ENCODE measurements at places on chromosomes 16 and 17.
A peak's percentile ranks its signal among the peaks of the same experiment; 100 is the strongest.

DNA sequence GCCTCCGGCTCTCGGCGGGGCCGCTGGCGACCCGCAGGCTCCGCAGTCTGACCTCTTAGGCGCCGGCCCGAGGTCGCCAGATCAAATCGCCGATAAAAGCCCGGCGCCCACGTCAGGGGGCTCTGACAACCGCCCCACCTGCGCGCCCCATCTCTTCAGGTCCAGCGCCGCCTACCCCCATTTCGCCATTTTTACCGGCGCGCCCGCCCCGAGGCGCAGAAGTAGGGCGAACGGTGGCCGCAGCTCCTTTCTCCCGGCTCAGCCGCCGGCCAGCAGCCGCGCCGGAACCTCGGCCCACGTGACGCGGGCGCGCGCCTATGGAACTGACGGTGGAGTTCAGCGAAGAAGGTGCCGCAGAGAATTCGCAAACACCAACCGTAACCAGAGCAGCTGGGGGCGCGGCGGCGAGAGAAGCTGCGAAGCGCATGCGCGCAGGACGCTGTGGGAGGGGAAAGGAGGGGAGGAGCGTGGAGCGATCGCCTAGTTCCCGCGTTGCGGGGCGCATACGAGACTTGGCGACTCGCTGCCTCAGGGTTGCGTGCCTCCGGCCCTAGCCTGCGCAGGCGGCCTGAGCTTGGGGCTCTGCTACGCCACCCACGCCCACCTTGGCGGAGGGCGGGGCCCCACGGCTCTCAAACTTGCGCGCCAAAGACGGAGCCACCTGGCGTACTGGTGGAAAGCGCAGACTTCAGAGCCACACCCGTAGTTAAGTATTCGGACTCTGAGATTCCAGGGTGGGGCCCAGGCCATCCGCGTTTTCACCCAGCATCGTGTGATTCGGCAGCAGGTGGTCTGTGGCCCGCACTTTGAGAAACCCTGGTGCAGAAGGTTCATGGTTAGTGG is at the start of gene TRIM37:
TRIM37 (minus strand) TSS at position 418 of the 843 bp plus-strand sequence. CDS start 419 bp downstream, outside the sequence.
- DNase-seq, result peak; percentile 99

DNA sequence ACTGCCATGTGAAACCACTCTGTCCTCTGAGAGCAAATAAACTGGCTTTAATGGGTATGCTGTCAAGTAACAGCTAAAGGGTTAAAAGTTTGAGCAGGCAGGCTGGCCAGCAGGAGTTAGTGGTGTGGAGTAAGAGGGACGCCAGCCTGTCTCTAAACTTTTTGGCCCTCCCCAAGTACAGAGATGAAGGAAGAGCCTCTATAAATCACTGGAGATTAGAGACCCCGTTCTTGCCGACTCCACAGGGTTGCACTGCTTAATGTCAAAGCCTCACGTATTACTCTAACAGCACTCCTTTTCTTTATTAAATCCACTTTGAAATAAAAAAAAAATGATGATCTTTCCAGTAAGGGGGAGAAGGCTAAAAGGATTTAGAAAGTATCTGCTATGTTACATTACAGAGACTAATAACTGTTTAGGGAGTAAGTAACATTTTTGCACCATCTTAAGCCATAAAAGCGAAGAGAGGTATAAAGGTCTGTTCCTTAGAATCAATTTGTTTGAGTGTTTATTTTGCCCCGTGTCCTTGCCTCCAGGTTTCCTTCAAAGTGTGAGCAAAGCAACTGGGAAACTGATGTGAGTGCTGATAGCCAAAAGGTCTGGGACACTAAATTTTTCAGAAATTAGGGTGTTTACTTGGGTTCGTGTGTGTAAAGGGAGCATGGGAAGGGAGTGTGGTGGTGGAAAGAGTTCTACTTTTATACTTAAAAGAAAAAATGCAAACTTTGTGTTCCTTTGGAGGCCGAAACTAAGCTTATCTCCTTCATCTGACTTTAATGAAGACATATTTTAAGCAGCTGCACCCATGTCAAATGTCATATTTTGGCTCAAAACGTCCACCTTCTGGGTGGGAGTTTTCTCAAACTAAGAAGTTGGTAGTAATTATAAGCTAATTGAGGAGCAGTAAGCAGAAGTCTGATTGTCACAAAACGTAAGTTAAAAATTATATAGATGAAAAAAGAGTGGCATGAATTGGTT is 109.9 kb upstream of the TBX2 start:
- DNase-seq, result no peak

- DNase-seq, result no peak
These were observed 10.3 kb downstream of the CENPV start for GRCh38 chr17:16342979-16343378.

GRCh38 chr17:66420961-66421371 is 118.6 kb downstream of the PRKCA start:
- no peak for DNase-seq

DNA sequence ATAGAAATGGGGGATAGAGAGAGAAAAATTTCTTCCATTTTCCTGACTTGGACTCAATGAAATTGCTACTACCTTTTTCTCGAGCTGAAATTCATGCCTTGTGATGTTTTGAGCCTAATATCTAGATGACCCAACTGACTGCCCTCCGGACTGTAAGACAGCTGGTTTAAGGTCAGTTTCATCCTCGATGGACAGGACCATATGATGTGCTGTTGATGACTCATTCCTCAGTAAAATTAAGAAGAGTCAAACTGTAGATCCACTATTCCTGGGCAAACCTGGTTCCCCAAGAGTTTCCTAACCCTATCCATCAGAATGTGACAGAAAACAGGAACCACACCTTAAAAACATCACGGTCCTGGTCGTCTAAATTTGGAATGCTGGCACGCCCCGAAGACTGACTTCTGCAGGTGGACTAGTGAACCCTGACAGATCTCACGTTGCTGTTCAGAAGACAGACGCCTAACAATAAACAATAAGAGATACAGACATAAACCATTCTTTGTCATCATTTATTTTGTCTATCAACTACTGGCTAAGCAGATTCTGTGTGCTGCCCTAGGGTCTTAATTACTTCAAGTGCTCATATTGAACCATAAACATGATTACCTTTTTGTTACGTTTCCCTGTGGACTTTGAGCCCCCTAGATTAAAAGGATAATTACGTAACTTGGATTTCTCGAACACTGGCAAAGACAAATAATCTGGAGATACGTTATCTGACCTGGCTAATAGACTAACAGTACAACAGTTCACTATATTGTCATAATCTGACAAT is 45.1 kb upstream of the NOS2 start:
- DNase-seq, result no peak

GRCh38 chr16:27470567-27471431 is 68.8 kb downstream of the IL21R start:
- no peak for DNase-seq

DNA sequence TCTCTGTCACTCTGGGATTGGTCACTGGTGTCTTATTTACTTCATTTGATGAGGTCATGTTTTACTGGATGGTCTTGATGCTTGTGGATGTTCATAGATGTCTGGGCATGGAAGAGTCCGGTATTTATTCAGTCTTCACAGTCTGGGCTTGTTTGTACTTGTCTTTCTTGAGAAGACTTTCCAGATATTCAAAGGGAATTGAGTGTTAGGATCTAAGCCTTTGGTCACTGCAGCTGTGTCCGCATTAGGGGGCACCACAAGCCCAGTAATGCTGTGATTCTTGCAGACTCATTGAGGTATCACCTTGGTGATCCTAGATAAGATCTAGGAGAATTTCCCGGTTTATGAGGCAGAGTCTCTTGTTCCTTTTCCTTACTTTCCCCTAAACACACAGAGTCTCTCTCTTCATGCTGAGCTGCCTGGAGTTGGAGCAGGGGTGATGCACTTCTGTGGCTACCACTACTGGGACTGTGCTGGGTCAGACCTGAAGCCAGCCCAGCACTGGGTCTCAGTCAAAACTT is 214.7 kb downstream of the SPECC1 start:
- DNase-seq, result no peak

- DNase-seq, result no peak
These were observed 3.4 kb upstream of the ZNF423 start for GRCh38 chr16:49859125-49859811.

DNA sequence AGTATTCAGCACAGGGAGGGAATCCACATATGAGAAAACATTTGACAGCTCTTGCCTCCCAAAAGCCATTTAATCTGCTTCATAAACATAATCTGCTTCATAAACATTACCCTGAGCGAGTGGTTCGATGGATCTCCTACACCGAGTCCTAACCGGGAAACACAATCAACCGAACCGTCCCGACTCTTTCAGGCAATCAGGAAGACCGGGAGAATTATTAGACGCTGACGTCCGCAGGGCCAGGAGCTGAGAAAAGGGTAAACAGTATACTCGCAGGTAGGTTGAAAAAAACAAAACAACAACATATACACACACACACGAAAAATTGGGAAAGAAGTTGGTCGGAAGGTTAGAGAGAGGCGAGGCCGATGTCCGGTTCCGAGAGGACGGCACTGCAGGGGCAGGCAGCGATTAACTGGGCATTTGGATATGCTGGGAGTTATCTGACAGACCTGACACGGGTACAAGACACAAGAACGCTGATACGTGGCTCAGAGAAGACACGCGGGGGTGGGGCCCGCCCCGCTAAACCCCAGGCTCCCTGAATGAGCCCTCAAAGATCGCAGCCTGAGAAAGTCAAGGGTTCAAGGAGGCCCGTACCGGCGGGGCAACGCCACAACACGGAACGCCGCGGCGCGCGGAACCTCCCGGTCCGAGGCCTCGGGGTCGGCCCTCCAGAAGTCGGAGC is 585 bp downstream of the AP1G1 start:
- no peak for DNase-seq

GRCh38 chr17:41891135-41892020 is 26.2 kb upstream of the KLHL11 start:
- no peak for DNase-seq

DNA sequence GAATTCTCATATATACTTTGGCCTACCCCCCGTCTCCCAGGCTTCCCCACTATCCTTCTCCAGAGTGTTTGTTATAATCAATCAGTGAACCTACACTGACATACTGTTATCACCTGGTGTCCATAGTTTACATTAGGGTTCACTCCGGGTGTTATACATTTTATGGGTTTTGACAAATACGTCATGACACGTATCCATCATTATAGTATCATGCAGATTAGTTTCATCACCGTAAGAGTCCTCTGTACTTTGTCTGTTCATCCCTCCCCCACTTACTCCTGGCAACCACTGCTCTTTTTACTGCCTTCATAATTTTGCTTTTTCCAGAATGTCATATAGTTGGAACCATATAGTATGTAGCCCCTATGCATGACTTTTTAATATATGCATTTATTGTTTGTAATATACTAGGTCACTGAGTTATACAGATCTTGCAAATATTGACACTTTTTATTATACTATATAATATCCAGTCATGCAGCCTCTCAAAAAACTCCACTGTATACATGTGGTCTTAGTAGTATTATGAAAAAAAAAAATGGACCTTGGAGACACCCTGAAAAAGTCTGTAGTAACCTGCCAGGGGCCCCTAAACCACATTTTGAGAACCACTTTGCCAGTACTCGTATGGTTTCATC is 28.4 kb downstream of the PPM1D start:
- no peak for DNase-seq

GRCh38 chr16:54055191-54055590 is 231.4 kb downstream of the IRX3 start:
- DNase-seq, result no peak

DNA sequence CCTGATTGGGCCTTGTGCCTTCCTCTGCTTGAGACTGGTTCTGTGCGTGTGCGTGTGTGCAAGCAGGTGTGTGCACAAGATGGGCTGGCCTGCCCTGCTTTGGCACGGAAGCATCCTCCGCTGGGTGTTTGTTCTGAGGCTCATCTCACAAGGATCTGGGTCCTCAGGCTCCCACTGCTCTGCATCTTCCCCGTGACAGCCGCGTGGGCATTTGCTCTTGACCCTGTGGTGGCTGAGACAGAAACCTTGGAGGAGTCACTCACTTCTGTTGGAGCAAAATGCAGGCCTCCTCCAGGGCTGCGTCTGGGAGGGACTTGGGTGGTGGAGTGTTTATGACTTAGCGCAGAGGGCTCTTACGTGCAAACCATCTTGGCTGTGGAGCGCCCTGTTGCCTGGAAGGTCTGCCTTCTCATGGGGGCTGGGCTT is 119.2 kb downstream of the RPTOR start:
- DNase-seq, result peak; percentile 41

DNA sequence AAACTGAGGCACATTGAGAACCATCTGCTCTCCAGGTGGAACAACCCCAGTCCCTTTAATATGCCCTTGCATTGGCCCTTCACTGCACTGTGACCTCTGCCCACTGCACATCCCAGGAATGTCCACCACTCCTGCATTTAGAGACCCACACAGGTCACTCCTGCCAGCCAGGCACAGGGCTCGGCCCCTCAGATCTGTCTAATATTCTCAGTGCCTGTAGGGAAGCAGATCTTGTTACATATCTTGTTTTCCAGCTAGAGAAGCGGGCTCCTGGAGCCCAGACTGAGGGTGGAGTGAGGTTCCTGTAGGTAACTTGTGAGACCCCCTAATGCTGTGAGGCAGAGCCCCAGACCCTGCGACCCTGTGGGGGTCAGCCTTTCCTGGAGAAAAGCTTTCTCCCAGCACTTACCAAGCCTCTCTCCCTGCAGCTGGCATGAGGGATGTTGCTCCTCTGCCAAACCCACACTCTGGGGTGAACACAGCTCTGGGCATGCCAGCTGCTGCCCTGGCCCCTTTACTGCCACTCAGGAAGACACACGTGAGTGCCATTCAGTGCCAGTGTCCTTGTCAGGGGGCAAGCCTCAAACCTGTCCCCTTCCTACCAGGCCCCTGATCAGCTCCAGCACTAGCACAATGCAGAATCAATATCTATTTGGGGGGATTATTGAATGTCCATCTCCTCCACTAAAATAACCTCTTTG is 40.3 kb upstream of the CRHR1 start:
- DNase-seq, result no peak

- DNase-seq, result no peak
These were observed 740 bp downstream of the NFATC2IP start for GRCh38 chr16:28951410-28951943.

DNA sequence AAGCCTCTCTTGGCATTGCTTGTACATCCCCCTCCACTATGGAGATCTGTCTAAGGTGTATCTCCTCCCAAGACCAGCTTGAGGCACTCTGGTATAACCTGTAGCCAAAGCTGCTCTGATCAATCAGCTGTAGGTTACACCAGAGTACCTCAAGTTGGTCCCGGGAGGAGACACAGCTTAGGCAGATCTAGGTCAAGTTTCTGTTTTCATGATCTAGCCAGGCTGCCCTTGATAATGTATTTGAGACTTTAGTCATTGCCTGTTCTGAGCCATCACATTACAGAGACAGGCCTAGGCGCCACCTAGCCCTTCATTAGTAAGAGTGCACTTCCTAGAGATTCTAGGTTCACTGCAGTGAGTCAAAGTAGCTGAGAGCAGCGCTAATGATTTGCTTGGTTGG is 31.4 kb downstream of the ASGR1 start:
- DNase-seq, result no peak
